ENCODE measurements at places on chromosomes 16 and 17.

DNA sequence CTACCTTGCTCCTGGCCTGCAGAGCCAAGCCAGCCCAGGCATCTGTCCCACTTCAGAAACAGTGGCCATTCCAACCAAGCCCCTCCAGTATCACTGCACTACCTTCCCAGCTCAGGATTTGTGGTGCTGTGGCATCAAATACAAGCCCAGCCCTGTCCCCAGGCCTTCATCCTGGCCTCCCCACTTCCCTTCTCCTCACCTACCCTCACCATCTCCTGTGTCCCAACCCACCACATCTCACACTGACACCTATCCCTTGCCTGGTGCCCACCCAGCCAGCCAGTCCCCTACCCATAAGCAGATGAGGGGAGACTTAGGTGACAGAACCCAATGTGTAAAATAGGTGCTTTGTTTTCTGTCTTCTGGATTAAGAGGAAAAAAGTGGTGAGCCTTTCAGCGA lies 66.0 kb upstream of the CDH5 start:
- DNase-seq: no peak

DNA sequence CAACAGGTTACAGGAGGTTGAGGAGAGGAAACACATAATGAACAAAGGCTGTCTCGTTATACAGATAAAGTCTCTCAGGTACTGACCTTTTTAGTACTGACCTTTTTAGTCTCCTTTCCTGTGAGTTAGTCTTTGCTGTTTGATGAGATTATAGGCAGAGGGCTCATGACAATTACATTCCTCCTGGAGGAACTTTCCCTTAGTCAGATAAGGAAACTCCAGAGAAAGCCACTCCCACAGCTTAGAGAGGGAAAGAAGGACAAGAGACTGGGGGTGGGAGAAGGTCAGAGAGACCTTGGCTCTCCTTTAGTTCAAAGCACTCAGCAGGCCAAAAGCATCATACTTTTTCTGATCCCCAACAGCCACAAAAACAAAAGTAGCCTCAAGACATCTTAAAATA lies 15.3 kb upstream of the PSMD7 start:
- DNase-seq: no peak

GRCh38 chr17:31492880-31493655 lies 101.6 kb downstream of the RAB11FIP4 start:
- DNase-seq: no peak

DNA sequence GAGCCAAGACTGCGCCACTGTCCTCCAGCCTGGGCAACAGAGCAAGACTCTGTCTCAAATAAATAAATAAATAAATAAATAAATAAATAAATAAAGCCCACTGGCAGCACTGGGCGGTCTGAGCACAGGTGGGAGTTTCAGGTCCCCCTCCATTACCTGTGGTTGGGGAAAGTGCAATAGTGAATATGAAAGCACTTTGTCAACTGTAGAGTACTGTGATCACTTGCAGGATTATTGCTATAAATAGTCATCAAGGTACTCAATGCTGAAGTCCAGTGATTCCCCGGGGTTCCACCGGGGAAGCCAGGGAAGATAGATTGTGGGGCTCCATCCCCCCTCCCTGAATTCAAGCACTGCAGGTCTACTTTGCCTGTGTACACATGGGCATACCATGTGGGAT lies 42.7 kb upstream of the CPNE2 start:
- DNase-seq: no peak

DNA sequence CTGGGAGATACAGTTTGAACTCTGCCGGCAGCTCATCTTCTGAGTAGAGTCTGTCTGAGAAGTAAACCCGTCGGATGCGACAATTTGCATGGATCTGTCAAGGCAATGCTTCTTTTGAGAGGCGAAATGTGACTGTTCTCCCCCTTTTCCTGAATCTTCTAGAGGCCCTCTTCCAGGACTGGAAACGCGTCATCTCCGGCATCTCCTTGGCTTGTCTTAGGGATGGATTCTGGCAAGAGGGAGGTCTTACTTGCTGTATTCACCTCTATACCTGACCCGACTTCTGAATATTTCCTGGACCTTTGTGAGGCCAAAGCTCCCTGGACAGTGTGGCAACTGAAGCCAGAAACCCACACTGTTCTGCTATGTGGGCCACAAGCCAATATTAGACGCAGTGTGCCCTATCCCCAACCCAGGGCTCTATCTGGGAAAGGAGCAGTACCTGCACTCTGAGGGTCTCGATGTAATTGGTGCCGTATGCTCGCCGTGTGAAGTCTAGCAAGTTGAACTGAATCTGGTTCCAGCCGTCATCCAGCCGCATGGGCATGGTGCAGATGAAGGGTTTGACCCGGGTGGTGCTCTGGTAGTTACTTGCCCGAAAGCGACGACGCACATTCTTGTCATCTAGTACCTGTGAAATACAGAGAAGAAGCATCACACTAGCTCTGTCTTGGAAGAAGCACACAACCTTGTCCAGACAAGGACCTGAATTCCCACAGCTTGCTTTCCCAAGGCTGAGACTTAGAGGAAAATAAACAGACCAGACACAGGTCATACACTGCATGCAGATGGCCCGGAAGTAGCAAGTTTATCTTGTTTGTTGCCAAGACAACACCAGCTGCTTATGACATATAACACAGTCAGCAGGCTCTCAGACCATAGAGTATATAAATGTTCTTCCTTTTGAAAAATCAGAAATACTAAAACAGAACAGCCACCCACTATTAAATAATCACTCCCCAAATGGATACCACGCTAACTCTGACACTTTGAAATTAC lies 14.1 kb downstream of the CFAP20 start:
- DNase-seq: no peak

DNA sequence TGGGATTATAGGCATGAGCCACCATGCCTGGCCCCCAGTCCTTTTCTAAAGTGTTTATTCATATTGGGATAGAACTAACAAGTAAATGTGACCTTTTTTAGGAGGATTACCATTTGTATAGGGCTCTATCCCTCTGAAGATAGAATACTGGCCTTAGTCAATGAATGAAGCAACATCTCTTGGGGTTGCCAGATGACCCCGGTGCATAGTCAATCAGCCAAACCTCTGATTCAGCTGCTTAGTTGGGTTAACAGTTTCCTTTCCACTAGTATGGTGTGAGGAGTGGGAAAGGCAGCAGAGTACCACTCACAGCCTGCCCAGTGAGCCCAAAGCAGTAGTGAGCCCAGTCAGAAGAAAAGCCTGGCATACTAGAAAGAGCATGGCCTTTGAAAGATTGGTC lies 94.6 kb upstream of the TBX2 start:
- DNase-seq: peak; percentile 44

DNA sequence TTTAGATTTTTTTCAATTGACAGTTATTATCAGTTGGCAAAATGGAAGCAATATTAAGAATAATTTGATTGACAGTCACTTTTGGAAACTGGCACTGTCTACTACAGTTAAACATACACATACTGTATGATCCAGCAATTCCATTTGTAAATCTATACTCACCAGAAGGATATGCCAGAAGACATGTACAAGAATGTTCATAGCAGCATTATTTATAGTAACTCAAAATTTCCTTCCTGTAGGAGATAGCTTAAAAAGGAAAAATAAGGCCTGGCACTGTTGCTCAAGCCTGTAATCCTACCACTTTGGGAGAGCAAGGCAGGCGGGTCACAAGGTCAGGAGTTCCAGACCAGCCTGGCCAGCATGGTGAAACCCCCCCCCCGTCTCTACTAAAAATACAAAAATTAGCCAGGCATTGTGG lies 89.3 kb downstream of the VMP1 start:
- DNase-seq: no peak

- no peak for DNase-seq
Observed at GRCh38 chr16:1042866-1043265, 29.7 kb upstream of the SSTR5 start.

DNA sequence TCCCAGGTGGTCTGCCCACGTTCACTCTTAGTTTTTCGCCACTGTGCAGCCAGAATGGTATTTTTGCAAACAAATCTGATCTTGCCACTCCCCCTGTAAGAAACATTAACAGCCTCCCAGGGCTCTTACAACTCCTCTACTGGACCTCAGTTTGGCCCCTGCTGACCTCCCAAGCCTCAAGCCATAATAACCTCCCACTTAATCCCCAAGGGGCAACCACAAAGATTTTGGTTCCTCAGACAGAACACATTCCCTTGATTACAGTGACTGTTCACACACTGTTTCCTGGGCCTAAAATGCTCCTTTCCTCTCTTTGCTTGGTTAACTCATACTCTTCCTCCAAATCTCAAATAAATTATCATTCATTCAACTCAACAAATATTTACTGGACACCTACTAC lies 21.5 kb upstream of the CD300E start:
- no peak for DNase-seq

DNA sequence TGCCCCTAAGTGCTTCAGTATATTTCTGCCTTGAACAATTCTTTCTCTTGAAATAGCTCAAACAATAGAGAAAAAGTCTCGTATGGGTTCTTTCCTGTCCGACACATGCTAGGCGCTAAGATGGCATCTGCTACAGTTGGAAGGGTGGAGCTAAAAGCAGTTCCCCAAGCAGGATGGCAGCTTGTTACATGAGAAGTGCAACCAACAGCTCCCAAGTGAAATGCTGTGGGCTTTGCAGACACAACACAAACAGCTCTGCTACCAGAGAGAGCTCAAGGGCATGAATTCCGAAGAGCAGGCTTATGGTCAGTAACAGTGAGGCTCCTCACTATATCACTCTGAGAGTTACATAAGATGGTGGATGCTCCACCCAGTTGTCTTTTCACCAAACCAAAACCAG lies 83.8 kb downstream of the VPS53 start:
- no peak for DNase-seq

- no peak for DNase-seq
Observed at GRCh38 chr16:10972108-10972818, 27.9 kb downstream of the CLEC16A start.

- no peak for DNase-seq
Observed at GRCh38 chr16:15771694-15772093, 85.1 kb downstream of the MYH11 start.

DNA sequence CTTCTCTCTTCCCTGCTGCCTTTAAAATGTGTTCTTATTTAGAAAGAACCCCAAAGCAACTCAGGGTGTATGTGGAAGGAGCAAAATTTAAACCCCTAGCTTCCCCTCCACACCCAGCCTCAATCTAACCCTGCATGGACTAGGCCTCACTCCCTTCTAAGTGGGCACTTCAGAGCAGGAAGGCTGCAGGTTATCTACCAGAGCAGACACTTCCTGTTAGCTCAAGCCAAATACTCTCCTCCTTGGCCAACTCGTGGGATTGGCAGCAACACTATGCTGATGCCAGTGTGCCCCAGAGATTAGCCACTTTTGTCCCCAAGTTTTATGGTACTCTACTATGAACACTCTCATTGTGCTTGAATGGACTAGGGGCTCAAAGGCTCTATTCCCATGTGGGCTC lies 35.6 kb downstream of the CCDC42 start:
- no peak for DNase-seq

- DNase-seq: no peak
Observed at GRCh38 chr17:17537311-17538099, 41.3 kb upstream of the RASD1 start.

DNA sequence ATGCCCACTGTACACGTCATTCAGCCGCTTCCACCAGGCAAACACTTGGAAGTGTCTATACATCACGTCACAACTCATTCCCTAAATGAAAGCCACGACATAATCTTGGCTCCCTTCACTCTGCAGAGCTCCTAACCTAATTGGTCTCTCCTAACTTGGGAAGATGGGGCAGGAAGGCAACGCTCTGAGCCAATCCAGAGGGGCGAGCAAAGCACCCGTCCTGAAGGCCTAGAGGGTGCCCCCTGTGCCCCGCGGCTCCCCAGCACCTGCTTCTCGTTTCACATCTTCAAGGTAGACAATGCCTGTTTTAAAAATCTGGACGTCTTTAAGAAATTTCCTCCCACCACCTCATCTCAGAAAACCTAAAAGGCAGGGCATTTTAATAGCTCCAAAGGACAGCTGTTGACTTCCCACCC lies 1.0 kb downstream of the CSNK2A2 start:
- DNase-seq: peak; percentile 5

GRCh38 chr17:40611840-40612474 lies 35.7 kb downstream of the SMARCE1 start:
- DNase-seq: no peak

DNA sequence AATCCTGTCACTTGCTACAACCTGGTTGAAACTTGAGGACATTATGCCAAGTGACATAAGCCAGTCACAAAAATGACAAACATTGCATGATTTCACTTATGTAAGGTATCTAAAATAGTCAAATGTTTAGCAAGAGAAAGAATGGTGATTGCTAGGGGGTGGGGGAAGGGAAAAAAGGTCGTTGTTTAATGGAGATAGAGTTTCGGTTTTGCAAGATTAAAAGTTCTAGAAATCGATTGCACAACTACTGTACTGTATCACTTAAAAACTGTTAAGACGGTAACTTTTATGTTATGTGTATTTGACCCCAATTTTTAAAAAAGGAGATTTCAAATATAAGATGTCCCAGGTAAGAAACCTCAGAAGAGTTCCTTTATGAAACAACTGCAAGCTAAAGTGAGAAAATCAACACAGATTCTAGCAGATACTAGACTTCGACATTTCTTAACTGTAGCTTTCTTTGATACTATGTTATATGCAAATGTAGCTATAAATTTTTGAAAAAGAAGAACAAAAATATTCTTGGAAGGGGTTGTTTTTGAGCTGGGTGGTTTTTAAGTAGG lies 5.9 kb downstream of the MEOX1 start:
- DNase-seq: no peak

GRCh38 chr17:51015145-51015558 lies 105.5 kb downstream of the SPAG9 start:
- DNase-seq: peak; percentile 49

DNA sequence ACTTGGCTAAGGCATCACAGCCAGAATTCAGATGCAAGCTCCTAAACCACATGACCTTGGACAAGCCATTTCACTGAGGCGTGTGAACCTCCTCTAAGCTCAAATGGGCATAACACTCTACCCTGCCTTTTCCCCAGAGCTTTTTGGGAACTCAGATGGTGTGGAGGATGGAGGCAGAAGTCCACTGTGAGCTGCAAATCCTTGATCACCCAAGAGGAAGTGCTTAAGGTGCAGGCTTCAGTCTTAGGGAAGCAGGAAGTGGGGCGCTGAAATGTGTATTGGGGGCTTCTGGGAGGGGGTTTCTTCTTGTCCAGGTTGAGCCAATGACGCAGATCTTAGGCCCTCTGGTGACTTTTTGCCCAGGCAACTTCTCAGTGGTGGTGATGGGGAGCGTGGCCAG lies 12.9 kb downstream of the CIITA start:
- DNase-seq: no peak

DNA sequence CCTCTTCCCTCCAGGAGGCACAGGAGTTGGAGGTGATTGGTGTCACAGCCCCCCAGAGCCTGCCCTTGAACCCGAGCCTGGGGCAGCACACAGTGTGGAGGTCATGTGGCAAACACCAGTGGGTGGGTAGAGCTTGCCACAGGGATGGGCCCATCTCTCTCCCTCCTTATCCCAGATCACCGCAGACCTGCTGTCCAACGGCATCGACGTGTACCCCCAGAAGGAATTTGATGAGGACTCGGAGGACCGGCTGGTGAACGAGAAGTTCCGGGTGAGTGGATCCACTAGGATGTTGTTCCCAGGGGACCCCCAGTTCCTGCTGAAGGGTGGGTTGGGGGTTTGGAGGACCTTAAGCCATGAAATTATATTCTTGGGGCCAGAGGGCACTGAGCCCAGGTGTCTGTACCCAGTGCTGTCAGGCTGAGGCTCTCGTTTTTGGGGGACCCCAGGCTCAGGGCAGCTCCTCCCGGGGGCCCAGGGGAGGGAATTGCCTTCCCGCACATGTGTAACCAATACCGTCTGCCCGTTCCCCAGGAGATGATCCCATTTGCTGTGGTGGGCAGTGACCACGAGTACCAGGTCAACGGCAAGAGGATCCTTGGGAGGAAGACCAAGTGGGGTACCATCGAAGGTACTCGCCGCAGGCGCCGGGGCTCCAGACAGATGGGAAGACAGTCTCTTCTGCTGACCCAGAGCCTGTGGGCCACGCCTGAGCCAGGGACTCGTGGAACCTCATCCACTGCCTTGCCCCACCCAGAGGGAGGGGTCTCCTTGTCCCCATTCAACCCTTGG lies 351.9 kb downstream of the SEC14L1 start:
- DNase-seq: no peak
